Posterior vena cava (tissue), 2 donors: ENCODE measurements at places on chromosomes 2 and 18. TPM values are rescaled to one million over a fixed set of nuclear protein-coding genes. Genes with fewer than 3 reads are reported as not detected.
A peak's percentile ranks its signal among the peaks of the same experiment; 100 is the strongest.

ATP5MC3 gene
- 120 TPM for total RNA-seq

PLGLB1 gene
- total RNA-seq, result 0.42 TPM

HSBP1L1 gene
- 5.9 TPM for total RNA-seq

LTBP1 gene
- total RNA-seq, result 235 TPM

ARHGAP15 gene
- total RNA-seq, result 12.0 TPM

PDE1A gene
- total RNA-seq, result 7.7 TPM

GRCh38 chr2:9738535-9739496 lies 104.5 kb upstream of the TAF1B start:
- peak; percentile 84 for DNase-seq

DNA sequence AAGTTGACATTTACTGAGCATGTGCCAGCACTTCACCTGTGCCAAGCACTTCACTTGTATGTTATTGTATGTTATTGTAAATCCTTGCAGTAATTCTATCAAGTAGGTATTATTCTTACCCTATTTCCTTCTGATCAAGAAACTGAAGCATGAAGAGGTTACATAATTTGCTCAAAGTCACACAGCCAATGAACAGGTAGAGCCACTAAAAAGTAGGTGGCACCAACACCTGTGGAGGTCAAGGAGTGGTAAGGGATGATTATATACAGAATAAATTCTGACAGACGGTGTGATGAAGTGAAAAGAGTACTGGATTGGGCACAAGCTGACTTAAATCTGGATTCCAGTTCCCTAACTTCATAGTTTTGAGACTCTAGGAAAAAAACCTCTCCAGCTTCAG lies 71.0 kb downstream of the SPIRE1 start:
- DNase-seq, result no peak

DNA sequence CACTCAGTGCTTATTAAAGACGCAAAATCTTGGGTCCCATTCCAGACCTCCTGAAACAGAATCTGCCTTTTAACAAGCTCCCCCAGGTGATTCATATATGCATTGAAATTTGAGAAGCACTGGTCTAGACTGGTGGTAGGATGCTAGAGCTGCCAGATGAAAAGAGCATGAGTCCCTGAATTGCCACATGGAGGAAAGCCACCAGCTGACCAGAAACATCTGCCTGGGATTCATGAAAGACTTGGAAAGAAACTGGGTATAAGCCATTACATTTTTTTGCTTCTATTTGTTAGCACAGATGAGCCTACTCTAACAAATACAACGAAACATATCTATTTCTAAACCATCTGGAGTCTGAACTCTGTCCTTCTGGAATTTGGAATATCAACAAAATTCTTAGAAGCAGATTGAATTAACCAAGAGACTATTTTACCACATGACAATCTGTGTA lies 228.9 kb downstream of the RBM43 start:
- DNase-seq, result no peak

DNA sequence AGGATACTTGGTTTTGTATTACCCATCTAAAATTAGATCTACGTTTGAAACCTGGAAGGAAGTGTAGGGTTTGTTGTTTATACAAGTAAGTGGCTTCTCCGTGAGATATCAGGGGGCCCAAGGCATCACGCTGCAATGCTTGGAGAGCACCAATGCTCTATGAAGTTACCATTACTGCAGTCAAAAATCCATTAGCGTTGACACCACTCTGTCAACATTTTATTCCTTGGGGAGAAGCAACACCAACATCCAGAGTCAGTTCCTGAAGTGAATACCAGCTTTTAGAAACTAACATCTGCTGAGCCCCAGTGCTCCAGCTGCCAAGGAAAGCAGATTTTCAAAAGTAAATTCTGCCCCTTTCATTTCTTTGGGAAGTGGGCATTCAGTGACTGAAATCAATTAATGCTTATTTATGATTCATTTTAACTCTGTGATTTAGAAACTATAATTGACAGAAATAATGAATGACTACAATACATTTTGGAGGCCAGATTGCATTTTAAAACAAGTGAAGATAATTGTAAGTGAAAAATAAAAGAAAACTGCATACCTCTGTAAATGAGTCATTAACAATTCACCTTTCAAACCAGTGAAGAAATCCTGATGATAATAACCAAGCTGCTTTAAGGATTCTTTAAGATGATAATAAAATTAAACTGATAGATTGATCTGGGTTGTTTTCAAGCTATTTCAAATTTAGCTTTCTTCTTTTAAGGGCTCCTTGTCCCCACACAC lies 30.5 kb downstream of the LRP1B start:
- DNase-seq, result no peak

DNA sequence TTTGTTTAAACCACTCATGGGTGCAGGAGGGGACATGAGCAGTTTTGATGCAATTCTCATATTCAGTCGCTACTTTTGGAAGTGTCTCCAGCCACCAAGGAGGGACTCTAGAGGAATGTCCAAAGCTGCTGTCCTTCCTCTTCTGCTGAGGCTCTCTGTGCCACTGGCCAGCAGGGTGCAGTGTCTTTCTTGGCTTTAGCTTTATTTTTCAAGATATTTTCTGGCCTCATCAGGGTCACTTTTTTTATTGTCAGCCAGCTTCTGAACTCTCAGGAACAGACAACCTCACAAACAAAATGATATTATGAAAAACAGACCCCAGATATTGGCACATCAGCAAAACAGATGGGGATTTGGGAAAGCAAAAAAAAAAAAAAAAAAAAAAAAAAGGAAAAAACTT lies 289.3 kb upstream of the ZSWIM2 start:
- no peak for DNase-seq

DNA sequence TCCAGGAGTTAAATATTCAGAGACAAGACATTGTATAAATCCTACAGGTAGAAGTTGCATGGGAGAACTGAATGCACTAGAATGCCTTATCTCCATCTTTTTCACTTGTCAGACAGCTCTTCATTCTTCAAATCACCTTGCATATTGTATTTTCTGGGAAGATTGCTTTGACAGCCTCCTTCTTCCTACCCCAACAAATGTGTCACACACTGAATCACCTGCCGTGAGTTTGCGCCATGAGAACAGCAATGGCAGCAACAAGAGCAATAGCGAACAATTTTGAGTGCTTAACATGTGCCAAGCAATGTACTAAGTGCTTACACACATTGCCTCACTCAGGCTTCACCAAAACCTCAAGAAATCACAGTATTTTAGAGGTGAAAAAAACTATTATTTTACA lies 161.3 kb upstream of the REG3G start:
- DNase-seq, result no peak

GRCh38 chr18:7918701-7919100 lies 351.6 kb downstream of the PTPRM start:
- DNase-seq, result no peak

GRCh38 chr18:49663899-49664890 lies 102.3 kb downstream of the LIPG start:
- no peak for DNase-seq

- DNase-seq, result no peak
Measured at GRCh38 chr18:64659196-64659595, 510.3 kb upstream of the LINC00305 start.

- no peak for DNase-seq
Measured at GRCh38 chr2:28150994-28151393, 241.7 kb upstream of the FOSL2 start.

DNA sequence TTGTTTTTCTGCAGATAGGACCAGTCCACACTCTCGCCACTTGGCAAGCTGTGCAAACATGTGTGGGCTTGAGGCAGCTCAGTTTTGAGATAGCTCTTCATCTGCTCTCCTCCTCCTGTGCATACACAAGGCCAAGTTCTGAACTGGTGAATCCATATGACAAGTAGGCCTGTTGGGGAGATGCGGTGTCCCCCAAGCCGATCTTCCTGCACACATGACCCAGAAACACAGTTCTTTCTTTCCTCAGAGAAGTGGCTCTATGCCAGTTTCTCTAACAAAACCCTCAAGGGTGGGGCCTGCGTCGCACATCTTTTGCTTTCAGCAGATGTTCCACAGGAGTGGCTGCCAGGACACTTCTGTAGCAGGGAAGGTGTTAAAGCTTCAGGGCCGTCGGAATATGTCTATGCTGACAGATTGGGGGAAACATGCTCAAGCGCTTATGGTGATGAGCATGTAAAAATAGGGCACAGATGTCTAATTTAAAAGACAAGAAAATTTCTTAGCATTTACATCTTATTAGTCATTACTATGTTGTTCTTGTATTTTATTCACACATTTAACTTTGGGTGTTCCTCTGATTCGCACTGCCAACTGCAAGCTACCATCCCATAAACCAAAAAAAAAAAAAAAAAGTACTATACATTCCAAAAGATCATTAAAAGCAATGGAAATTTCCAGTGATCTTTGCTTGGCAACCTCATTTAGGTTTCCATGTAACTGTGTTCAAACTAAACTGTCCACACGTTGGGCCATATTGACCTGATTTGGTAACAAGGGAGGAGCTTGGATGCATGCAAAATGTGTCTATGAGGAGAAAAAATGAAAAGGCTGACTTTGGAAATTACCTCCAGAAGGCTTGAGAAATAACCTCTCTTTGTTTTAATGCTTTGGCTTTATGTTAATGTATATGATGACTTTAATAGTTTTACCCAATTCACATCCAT lies 1055.5 kb upstream of the KLHL29 start:
- DNase-seq, result no peak

DNA sequence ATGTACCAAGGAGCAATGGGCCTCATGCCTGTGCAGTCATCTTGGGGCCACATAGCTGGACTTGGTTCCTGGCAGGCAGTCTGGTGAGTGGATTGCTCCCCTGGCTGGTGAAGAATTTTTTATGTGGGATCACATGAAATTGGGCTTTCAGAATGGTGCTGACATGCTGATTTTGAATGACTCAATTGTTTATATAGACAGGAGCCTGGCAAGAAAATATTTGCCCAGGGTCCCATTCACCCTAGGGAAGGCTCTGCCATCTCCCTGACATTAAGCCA lies 266.9 kb downstream of the DYSF start:
- DNase-seq, result no peak

DNA sequence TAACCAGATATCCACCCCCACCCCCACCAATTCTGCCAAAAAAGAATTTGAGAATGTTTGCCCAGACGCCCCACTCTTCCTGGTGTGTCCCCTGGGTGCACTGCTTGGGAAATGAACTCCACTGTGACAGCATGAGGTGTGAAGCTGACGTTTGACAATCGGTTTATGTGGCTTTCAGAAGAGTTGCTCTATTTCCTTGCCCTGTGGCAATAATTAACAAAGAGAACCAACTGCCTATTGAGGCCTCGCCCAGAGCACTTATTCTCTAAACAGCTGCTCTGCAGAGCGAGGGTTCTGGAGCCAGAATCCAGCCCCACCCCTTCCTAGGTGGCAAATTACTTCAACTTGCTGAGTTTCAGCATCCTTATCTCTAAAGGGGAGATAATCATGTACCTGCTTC lies 115.8 kb upstream of the SIX3 start:
- no peak for DNase-seq

DNA sequence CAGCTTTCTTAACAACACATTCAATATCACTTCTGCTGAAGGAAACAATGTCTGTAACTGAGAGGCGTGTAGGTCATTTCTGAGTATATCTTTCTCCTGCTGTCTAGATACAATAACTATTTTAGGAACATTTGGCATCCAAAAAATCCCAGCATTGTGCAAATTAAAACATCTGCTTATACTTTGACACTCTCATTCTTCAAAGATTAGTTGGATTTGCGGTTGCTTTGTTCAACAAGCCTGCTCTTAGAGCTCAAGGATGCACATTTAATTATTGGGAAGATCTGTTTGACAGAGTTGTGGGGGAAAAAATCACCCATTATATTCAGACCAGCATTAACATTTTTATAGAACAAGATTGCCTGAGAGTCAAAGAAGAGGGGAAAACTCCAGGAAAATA lies 449.5 kb upstream of the HNRNPA3 start:
- DNase-seq, result no peak

DNA sequence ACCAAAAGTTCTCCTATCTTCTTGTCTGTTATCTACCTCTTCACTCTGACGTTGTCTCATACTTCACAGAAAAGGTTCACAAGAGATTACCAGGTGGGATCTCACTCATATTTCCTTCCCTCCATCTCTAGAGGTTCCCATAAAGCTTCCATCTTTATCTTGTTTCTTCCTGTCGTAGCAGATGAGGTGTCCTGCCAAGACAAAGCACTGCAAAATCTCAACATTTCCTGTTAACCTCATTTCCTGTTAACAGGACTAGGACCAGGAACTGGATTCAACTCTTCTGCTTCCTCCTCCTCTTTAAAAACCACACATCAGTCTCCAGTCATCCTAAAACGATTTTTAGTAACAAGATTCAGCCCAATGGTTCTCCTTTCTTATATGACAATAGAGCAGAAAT lies 512.8 kb upstream of the NRP2 start:
- no peak for DNase-seq

- no peak for DNase-seq
Measured at GRCh38 chr2:107418708-107419107, 408.0 kb upstream of the RGPD4 start.

- DNase-seq, result no peak
Measured at GRCh38 chr2:195473862-195474261, 183.2 kb upstream of the SLC39A10 start.

GRCh38 chr2:107187870-107188269 lies 301.9 kb upstream of the ST6GAL2 start:
- no peak for DNase-seq

- no peak for DNase-seq
Measured at GRCh38 chr2:226903179-226903578, 67.3 kb downstream of the RHBDD1 start.

- no peak for DNase-seq
Measured at GRCh38 chr18:25420077-25420825, 68.3 kb upstream of the ZNF521 start.

DNA sequence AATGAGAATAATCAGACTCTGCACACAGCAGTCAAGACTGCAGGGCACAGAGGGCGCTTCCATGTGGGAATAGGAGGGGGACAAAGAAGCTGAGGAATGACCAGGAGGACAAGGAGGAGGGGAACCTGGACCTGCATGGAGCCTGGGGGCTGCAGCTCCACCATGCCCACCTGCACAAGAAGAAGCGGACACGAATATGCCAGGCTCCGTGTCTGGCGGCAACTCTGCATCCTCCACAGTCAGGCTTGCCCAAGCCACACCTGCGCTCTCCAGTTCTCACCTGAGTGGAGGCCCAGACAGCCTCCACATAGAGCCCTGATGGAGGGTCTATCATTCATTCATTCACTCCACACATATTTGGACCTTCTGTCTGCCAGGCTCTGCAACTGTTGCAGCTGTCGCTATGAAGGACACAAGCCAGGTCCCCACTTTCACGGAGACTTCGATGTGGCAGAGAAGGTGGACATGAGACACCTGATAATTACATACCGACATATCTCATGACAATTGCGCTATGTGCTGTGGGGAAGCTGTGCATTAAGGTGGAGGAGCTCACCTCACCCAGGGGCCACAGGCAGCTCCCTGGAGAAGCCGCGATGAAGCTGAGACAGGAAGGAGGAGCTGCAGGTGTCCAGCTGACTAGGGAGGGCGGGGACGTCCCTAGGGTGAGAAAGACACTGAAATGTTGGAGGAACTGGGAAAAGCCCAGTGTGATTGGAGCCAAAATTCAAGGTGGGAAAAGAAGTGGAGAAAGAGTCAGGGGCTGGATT lies 159.2 kb downstream of the INHBB start:
- DNase-seq, result peak; percentile 60
